Non-pigmented ciliary epithelial cell (primary cell): ENCODE measurements at places on chromosomes 13 and 19.
A peak's percentile ranks its signal among the peaks of the same experiment; 100 is the strongest.

- no peak for DNase-seq
Observed at GRCh38 chr19:36258028-36258875, 43.3 kb downstream of the ZNF146 start.

DNA sequence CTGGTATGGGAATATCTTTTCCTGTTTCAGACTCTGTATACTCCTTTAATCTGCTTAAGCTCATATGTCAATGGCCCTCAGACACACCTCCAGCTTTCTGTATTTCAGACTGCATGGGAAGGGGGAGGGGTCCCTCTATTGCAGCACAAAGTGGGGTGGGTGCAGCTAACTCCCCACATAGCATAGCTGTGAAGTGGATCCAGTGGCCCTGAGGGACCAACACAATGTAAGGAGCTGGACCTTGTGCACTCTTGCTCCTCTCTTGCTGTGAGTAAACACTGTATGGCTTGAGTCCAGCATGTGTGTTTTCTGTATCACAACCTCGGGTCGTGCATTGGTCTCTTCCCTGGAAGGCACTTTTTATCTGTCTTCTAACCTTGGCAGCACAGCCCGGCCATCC lies 669.9 kb downstream of the PCDH9 start:
- DNase-seq = no peak

DNA sequence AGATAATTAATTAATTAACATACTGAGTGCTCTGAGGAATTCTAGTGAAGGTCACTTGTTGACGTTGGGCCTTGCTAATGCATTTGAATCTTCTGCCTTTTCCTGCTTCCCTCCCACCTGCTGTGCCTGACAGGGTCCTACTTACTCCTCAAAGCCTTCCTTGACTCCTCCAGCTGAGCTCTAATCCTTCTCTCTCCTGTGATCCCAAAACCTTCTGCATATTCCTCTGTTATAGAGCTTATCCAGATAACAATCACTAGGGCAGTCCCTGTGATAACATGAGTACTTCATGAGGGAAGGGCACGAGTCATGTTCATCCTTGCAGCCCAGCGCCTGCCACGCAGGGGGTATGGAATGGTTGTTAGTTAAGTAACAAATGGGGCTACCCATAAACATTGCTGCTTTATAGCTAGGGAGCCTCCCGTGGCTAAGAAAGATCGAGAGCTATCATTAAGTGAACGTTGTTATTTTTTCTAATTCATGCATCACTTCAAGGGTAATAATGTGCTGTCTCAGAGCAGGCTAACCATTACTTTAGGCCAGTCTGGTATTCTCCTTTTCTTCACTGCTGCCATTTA lies 19.1 kb upstream of the SPATA13 start:
- DNase-seq = no peak

GRCh38 chr13:78998630-78999315 lies 339.8 kb upstream of the OBI1 start:
- no peak for DNase-seq

DNA sequence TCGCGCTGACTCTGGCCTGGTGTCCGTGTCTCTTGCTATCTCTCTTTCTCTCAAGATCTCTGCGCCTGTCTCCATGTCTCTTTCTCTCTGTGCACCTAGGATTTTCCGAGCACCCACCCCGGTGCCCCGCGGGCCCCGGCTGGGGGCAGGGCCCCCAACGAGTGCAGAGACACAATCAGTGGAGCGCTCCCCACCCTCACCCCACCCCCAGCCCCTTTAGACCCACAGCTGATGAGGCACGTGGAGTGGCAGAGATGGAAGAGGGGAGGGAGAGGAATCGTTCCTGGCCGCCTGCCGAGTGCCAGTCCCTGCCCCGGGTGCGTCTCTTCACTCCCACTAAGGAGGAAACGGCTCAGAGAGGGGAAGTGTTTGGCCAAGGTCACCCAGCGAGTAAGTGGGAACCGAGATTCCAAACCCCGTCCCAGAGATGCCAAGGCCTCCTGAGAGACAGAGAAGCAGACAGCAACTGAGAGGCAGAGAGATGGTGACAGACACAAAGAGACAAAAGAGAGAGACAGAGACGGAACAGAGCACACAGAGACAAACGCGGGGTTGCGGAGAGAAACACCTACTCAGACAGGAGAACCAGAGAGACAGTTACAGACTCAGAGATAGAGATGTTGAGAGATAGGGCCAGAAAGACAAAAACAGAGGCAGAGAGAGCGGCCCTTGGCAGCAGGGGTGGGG lies 626 bp upstream of the BCL3 start:
- no peak for DNase-seq

- DNase-seq = no peak
Observed at GRCh38 chr19:55390461-55390880, 4.7 kb downstream of the RPL28 start.

DNA sequence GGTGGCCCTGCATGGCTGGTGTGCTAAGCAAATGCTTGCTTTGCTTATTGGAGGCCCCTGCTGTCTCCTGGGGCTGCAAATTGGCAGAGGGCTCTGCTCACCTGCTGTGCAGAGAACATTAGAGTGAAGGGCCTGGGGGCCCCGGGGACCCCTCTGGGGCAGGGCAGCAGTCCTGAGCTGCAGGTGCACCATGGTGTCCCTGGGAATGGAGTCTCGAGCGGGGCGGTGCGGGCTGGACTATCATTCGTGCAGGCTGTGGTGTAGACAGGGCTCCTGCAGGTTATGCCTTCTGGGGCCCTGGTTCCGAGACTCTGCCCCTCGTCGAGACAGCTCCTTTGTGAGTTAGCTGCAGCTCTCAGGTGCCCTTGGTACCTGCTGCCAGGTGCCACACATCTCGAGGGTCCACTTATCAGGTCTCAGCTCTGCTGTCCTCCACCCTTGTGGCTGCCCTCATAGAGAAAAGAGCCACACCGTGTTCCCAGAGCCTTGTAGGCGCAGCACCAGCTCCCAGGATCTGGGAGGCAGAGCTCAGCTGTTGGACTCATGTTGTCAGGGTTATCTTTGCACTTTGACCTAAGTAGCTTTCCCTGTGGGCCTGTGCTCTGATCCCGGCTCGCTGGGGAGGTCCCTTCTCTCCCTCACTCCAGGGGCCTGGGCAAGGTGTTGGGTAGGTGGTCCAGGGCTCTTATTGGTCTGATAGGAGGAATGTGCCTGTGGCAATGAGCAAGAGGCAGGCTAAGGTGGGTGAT lies 58.0 kb upstream of the ZNF536 start:
- no peak for DNase-seq

GRCh38 chr19:51921949-51922348 lies 5.3 kb upstream of the ZNF613 start:
- no peak for DNase-seq

DNA sequence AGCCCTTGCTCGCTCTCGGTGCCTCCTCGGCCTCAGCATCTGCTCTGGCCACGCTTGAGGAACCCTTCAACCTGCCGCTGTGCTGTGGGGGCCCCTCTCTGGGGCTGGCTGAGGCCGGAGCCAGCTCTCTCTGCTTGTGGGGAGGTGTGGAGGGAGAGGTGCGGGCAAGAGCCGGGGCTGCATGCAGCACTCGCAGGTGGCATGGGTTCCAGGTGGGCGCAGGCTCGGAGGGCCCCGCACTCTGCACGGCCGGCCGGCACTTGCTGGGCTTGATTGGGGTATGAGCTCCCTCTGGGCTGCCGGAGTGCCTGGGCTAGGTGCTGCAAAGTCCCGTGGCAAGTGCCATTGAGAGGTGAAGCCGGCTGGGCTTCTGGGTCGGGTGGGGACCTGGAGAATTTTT lies 31.7 kb upstream of the RPL21 start:
- no peak for DNase-seq

DNA sequence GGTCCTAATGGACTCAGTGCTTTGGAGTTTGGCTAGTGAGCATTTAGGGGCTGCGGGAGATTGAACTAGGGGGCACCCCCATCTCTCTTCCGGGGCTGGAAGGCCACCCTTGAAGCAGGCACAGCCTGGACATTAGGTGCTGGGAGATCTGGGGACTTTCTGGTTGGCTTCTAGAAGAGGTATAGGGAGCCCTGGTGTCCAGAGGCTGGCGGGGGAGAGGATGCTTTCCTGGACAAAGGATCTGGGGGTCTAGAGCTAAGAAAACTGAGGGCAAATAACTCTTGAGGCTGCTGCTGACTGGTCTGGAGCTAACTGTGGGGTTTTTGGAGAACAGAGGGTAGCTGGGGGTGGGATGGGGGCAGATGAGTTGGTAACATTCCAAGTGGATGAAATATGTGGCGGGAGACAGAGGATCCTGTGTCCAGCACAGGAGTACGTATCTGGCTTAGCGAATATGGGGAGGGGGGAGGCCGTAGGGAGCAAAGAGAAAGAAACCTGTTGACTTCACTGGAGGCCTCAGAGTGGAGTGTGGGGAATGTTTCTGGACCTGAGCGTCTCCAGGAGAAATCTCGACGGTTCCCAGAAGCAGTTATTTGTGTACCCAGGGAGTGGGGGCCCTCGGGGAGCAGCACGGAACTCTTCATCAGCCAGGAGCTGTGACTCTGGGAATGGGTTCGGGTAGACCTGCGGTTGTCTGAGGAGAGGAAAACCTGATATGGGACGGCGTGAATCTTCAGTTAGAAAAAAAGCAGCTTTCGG lies 1.4 kb downstream of the HNRNPUL1 start:
- no peak for DNase-seq

- peak; percentile 73 for DNase-seq
Observed at GRCh38 chr13:101397742-101398141, 18.6 kb downstream of the NALCN start.

- DNase-seq = no peak
Observed at GRCh38 chr13:72293206-72293605, 426.2 kb upstream of the DACH1 start.

GRCh38 chr19:9868983-9869617 lies 34.0 kb downstream of the PIN1 start:
- no peak for DNase-seq
